ENCODE measurements at places on chromosomes 11 and 22.

DNA sequence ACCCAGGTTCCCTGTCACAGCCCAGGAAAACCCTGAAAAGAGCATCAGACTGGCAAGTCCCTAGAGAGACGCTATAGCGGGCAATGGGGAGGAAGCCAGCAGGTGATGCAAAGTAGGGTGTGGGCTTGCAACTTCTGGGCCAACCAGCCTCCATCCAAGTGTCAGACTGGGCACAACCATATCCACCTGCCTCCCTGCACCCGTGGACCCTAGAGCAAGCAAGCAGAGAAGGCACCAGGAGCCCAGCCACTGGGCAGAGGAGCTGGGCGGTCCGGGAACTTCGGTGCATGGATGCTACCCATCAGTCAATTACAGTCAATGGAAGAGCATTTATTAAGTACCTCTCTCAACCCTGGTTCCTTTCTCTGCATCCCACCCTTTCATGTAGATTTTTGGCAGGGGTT is 2.8 kb downstream of the NECTIN1 start:
- no peak for ATAC-seq

DNA sequence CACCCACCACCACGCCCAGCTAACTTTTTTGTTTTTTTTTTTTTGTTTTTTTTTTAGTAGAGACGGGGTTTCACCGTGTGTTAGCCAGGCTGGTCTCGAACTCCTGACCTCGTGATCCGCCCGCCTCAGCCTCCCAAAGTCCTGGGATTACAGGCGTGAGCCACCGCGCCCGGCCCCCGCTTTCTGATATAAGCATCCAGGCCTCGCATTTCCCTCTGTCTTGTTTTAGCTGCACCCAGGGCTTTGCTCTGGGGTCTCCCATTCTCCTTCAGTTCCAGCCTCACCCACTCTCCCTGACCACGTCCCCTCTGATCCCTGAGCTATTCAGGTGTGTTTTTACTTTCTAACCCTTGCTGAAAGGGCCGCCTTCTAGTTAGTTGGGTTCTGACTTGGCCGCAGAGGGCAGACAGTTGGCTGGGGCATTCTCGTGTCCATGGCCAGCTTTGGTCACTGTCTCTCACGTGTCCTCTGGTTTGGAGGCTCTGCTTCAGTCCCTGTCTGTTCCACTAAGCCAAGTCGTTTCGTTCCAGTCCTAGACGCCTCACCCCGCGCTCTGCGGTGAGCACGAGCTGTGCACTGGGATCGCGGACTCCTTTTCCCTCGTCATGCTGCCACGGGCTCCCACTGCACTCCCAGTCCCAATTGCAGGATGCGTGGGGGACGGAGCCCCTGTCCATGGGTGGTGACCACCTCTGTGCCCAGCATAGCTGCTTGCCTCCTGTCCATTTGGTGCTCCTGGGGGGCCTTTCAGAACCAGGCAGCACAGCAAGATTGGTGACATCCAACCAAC is 6.0 kb upstream of the TNNT3 start:
- no peak for ATAC-seq

GRCh38 chr22:36550701-36551495 is 21.9 kb upstream of the EIF3D start:
- ATAC-seq: no peak

DNA sequence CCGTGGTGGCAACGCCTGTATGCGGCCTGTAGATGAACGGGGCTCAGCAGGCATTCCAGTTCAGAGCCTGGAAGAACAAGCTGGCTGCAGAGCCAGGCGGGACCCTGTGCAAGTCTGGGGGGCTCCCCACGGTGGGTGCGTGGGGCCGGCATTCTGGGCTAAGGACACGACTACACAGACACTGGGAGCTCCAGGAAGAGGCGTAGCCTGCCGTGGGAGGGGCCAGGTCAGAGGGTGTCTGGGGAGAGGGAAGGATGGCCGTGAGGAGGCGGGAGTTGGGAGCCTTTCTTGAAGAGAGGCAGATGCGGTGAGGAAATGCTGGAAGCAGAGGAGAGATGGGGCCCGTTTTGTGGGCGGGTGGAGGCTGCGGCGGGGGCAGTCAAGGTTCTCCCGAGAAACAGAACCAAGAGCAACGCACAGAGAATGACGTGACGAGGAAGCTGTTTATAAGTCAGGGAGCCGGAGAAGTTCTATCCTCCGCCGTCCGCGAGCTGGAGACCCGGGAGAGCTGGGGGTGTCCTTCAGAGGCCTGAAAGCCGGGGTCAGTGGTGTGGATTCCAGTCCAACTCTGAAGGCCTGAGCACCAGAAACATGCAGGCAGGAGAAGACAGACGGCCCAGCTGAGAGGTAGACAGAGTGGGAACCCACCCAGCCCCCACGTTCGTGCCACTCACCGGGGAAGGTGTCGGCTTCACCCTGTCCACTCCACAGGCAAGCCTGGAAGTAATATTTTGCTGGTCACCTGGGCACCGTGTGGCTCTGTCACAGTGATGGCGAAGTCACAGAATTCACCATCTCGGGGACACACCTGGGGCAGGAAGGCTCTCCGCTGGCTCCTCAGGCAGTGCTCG is 529.6 kb downstream of the BRD1 start:
- no peak for ATAC-seq

- no peak for ATAC-seq
Measured at GRCh38 chr11:65852508-65853245, 5.3 kb downstream of the CFL1 start.

- ATAC-seq: no peak
Measured at GRCh38 chr22:45328822-45329529, 19.2 kb downstream of the FAM118A start.

- peak; percentile 71 for ATAC-seq
Measured at GRCh38 chr11:78187366-78188285, 800 bp downstream of the KCTD21 start.
